ENCODE measurements at places on chromosomes 6 and 20.

GRCh38 chr20:34559311-34560140, 1.0 kb downstream of the MAP1LC3A start:
- DNase-seq, result peak; percentile 52

GRCh38 chr6:123564361-123564760, 72.4 kb downstream of the TRDN start:
- DNase-seq, result no peak

DNA sequence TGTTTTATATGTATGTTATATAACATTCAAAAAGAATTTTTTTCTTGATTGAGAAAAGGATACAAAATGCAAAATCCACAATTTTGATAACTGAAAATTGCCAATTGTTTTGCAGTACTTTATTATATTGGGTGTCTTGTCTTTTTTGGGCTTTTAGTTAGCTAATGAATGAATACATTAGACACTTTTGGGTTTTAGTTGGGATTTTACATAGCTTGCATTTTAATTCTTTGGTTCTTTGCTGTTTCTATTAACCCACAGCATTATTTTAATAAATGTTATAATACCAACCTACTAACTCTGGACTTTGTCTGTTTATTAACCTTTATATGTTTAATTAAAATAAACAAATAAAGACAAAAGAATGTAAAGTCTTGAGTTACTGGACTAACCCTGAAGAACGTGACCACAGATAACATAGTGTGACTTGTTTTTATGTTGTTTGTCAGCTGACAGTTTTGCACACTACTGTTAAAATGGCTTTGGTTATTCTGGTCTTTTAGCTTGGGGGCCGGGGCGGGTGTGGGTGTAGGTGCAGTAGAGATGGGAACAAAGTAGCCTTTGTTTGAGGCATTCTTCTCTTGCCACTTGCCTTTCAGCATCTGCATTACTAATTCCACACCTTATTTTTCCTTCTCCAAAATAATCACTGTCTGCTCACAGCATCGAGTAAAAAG, 159.1 kb downstream of the QKI start:
- no peak for DNase-seq

GRCh38 chr6:145028144-145028818, 707.0 kb downstream of the EPM2A start:
- DNase-seq, result peak; percentile 65

GRCh38 chr20:34037121-34037520, 43.4 kb downstream of the RALY start:
- peak; percentile 20 for DNase-seq

DNA sequence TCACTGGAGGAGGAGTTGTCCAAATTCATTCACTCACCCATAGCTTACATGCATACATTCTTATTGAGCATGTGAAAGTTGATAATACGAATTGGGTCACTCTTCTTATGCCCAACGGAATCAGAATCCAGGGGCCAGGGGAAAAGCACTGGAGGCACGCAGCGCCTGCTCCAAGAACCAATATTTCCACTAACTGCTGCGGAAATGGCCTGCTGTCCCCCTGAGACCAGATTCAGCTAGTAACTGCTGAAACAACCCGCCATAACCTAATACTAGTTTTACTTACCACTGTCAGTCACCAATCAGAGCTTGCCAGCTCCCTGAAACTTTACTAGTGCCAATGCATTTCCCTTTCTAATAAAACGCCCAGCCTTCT, 641 bp upstream of the FKBP1A start:
- no peak for DNase-seq

- no peak for DNase-seq
Observed at GRCh38 chr6:130671577-130671976, 155.6 kb upstream of the SMLR1 start.

- no peak for DNase-seq
Observed at GRCh38 chr6:161105408-161105807, 113.8 kb downstream of the MAP3K4 start.

GRCh38 chr6:73194744-73195143, 30.6 kb downstream of the KHDC1L start:
- no peak for DNase-seq
